ENCODE measurements at places on chromosomes 4 and X. TPM values are rescaled to one million over a fixed set of nuclear protein-coding genes. Genes with fewer than 3 reads are reported as not detected.

DNA sequence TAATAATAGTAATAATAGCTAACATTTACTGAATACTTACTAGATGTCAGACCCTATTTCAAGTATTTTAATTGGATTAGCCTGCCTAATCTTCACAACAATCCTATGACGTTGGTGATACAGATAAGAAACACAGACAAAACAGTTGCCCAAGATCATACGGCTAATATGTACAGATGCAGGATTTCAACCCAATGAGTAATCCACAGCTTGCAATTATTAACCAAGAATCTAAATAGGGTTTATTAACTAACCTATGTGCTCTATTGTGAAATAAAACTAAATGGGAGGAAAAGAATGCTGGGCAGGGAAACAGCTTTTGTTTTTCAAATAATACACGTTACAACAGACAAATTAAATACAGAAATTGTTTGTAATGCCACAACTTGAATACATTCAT is 23.4 kb downstream of the FBXO8 start:
- no peak for DNase-seq

DNA sequence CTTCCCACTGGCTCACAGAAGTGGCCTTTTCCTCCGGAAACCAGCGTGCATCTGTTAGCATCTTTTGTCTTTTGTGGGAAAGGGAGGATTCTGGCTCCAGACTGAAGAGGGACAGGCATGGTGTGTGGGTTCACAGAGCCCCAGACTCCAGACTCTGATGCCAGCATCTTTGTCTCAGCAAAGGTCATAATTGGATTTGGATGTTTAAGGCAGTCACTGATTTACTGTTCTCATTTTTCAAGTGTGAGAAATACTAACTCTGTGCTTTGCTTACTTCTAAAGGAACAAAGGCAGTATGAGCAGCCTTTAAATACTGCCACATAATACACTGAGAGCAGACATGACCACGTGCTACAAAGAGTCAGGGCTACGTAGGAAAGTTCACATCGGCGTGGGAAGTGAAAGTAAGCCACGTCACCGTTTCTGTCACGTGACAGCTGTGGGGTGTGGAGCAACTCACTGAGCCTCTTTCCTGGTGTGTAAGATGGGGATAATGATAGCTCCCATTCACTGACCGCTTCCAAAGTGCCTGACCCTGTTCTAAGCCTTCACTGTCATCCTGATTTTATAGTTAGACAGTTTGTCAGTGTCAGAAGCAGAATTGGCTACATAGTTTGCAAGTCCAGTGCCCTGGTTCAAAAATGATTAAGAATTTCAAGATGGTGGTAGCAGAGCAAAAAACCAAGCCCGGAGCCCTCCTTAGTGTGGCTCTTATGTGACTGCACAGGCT is 24.8 kb upstream of the TMSB4X start:
- DNase-seq = no peak

- DNase-seq = no peak
Measured at GRCh38 chrX:134158821-134159512, 78.0 kb upstream of the CCDC160 start.

- DNase-seq = no peak
Measured at GRCh38 chr4:150164055-150164454, 85.8 kb downstream of the DCLK2 start.

- DNase-seq = no peak
Measured at GRCh38 chrX:48154796-48155195, 24.4 kb downstream of the SPACA5B start.

DNA sequence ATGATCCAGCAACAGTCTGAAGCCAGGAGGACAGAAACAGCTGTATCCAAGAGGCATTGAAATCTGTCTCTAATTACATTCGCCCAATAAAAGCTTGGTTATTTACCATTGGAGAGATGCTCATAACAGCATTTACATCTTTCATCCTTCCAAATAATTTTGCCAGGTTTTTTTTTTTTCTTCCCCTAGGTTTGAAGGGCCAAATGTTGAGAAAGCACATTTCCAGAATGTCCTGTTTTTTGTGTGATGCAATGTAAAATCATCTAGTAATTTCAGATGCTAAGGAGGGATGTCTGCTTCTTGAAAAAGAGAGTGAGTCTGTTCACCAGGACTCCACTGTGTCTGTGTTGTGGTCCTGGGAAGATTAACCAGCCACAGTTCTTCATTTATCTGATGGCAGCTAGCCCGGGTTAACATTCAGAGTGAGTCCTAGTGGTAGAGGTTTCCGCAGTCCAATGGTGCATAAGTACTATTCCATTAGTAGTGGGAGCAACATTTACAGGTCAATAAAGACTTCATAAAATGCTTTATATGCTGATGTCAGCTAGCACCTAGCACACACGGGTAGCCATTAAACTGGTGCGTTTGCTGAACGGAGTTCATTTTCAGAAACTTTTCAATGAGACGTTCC is 406.8 kb downstream of the STIM2 start:
- no peak for DNase-seq

- DNase-seq = peak; percentile 5
Measured at GRCh38 chr4:172202480-172203076, 389.4 kb downstream of the GALNTL6 start.

DNA sequence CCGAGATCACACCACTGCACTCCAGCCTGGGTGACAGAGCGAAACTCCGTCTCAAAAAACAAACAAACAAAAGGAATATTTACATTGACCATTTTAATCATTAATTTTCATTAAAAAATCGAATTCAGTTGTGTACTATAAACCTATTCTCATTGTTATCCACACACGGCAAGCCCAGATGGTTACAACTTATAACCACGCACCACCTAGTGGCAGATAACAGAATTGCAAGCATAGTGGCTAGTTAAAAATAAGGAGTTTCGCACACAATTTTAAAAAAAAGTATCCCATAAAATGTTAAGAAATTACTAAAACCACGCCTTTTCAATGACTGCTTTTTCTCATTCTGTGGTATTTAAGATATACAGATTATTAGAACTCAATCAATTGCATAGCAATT is 25.4 kb downstream of the MBNL3 start:
- DNase-seq = no peak

- no peak for DNase-seq
Measured at GRCh38 chr4:165059386-165059785, 5.7 kb downstream of the TRIM75 start.

- no peak for DNase-seq
Measured at GRCh38 chr4:140118931-140119640, 34.9 kb downstream of the MAML3 start.

DNA sequence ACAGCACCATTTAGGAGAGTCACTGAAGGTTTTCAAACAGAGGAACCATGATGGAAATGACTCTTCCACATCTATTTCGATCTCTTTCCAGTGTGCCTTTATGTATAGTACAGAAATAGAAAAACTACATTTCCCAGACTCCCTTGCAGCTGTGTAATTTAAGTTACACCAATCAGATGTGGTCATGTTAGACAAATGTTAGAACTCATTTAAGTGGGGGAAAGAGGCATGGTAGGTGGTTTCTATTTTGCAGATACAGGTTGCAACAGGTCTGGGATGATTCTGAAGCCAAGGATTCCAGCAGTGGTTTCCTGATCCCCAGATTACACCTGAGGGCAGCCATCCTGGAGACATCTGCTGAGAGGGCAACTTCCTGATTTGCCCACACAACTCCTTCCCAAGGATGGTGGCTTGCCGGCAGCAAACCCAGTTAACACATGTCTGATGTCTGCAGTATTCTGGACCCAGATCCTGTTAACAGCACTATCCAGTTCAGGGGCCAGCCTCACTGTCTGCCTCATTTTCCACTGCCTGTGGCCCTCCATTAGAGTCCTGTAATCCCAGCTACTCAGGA is 38.7 kb upstream of the PDK3 start:
- no peak for DNase-seq

The CFAP97 gene
- total RNA-seq = 12.4 TPM

The ITGB1BP2 gene
- total RNA-seq = 2.1 TPM

The ZBTB33 gene
- 19.1 TPM for total RNA-seq

The CXorf65 gene
- total RNA-seq = not detected

The OFD1 gene
- 11.1 TPM for total RNA-seq
